Right ventricle myocardium superior (tissue), 1 donor: ENCODE measurements at places on chromosomes 4 and X. TPM values are rescaled to one million over a fixed set of nuclear protein-coding genes. Genes with fewer than 3 reads are reported as not detected.

- no peak for DNase-seq
Observed at GRCh38 chr4:18105030-18106011, 83.8 kb upstream of the LCORL start.

DNA sequence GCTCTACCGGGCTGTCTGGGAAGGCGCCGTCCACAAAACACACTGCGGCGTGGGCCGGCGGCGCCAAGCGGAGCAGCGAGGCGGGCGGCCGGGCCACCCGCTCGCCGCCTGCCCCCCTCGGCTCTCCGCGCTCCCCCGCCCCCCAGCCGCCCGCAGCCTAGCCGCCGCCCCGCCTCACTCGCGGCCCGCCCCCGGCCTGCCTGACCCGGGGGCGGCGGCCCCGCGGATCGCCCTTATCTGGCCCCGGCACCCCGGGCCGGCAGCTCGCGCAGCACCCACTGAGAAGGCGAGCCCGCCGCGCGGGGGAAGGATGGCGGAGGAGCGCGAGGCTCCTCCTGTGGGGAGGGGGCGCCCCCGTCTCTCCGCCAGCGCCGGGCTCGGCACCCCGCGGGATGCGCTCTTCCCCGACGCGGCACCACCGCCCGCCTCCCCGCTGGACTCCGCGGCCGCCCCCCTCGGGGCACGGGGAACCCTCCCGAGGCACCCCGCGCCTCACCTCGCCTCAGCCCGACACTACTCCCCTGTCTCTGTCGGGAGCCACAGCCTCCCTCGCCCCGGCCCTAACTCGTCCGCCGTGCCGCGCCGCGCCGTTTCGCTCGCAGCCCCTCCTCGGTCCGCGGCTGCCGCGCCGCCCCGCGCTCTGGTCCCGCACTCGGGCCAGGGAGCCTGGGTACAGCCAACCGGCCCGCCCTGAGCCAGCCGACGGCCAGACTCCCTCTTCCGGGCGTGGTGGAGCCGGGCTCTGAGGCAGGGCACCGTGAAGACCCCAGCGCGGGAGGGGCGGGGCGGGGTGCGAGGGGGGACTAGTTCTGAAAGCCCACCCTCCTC, 566 bp downstream of the ATP11C start:
- peak; percentile 60 for DNase-seq

DNA sequence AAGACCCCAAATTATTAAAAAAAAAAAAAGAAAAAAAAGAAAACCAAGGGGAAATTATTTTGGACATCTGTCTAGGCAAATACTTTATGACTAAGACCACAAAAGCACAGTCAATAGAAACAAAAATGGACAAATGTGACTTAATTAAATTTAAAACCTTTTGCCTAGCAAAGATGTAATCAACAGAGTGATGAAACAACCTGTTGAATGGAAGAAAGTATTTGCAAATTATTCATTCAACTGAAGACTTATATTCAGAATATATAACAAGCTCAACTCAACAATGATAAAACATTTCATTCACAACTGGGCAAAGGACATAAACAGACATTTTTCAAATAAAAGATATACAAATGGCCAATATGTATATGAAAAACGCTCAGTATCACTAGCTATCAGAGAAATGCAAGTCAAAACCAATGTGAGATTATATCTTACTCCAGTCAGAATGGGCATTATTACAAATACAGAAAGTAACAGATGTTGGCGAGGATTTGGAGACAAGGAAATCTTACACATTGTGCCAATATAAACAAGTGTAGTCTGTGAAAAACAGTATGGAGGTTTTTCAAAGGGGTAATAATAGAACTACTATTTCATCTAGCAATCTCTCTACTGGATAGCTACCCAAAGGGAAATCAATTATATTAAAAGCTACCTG, 67.1 kb downstream of the FAAH2 start:
- no peak for DNase-seq

GRCh38 chr4:1683261-1683735, 815 bp downstream of the FAM53A start:
- no peak for DNase-seq

GRCh38 chr4:16745009-16745635, 153.3 kb downstream of the LDB2 start:
- no peak for DNase-seq

The EDNRA gene
- total RNA-seq, result 3.7 TPM
